GM23248 (cell line): ENCODE measurements at places on chromosomes 7 and 10.

DNA sequence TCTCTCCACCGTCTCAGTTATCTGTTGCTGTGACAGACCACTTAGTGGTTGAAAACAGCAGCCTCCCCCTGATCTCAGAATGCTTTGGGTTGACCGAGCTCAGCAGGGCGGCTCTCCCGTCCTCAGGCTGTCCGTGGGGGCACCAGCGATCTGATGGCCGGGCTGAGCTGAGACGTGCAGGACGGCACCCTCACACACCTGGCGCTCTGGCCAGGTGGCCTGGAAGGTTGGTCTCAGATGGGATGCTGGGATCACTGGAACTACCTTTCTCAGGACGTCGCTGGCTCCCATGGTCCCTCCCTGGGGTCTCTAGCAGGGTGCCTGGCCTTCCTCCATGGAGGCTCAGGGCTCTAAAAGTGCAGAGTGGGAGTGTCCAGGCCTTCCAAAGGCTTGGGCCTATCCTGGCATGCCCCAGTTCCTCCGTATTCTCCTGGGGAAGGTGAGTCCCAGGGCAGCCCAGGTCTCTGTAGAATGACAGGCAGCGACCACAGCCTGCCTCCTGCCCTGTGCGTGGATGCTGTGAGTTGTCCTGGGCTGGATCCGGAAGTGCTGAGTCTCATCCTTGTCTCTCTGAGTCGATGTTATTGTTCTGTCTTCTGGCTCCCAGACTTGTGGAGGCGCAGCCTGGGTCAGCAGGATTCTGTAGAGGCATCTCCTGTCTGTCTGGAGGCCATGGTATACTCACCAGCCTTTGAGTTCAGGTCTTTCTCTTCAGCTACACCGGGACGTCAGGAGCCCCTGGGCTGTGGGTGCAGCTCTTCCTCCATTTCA lies 12.2 kb upstream of the PWWP2B start:
- peak; percentile 27 for DNase-seq

DNA sequence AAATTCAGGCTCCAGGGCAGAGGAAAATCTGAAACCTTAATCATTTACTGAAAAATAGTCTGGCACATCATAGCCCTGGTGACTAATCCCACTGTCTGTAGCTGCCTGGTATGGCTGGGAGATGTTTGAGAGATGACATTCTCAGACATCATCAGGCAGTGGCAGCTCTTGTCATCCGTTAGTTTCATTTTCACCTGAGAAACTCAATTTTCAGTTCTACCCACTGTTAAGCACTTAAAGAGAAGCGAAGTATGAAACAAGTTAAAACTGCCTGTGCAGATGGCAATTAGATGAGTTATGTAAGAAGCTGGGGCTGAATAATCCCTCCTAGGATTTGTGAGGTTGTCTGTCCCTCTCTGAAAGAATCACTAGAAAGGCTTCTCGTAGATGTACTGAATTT lies 150.2 kb downstream of the NSUN6 start:
- DNase-seq: peak; percentile 69

DNA sequence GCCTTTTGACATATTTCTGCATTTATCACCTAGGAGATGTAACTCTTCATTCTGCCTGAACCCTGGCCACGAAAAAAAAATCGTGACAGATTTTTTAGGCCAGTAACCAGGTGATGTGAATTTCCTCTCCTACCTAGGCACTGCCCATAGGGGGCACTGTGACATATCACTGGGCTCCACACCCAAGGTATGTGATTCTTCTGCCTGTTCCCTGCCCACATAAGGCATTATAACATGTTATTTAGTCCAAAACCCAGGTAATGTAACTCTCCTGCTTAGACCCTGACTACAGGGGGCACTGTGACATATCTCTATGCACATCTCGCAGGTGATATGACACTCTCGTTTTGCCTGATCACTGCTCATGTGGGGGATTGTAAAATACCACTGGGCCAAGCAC lies 29.5 kb upstream of the ZNF107 start:
- no peak for DNase-seq

DNA sequence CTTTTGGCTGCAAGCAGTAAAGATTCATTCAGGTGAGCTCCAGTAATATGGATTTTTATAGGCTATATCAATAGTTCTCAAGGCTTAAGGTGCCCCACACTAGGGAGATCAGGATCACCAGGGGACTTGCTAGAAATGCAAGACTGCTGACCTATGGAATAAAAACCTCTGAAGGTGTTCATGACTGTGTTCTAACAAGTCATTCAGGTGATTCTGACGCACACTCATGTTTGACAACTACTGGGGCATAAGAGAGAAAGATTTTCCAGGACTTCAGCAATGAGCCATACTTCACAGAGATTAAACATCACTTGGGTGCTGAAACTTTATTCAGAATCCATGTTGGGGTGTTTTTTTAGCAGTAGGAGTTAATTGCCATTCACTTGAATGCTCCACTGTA lies 4.8 kb upstream of the TAS2R38 start:
- DNase-seq: no peak

DNA sequence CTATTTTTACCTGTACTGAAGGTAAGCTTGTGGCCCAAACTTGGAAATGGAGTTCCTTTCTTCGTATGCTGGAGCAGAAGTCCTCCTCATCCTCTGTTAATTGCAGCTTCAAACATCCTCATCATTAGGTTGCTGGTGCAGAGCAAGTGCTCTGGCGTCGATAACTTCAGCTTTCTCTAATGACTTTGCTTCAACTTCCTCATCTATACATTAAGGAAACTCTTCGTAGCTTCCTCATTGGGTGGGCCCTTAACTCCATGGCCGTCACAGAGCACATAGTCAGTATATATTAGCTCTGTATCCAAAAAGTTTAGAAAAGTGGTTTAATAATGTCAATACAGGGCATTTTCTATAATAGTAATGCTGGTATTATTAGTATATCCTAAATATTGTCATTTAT lies 447.7 kb downstream of the SUGCT start:
- DNase-seq: no peak

DNA sequence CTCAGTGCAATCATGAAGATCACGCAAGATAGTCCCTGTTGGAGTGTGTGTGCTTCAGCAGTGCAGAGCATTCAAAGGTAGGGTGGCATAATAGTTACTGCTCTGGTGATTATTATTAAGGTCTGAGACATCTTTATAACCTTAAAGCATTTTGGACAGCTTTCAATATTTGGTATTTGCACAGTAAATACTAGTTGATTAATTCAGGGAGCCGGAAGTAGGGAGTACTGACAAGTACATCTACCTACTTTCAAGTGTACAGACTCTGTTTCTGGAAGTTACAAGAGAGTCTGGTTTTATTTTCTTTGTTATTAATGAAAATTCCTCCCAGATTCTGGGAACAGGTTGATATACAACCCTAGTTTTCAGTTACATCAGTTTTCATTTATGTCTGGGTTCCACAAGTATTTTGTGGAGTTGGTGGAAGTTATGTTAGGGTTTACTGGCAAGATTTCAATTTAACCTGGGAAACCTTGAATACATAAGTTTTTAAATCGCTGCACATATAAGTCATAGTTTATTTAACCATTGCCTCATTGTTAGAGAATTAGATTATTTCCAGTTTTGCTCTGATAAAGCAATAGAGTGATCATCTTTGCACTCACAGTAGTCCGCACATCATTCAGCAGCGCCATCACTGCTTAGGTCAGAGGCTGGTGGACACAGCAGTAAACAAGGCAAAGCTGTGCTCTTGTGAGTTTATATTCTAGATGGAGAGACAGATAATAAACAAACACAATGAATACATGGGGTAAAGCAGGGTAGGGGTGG lies 366.6 kb downstream of the REEP3 start:
- no peak for DNase-seq

- DNase-seq: no peak
Measured at GRCh38 chr7:106488465-106488864, 172.5 kb downstream of the CCDC71L start.

- DNase-seq: no peak
Measured at GRCh38 chr7:1844951-1845390, 174.9 kb downstream of the ELFN1 start.

DNA sequence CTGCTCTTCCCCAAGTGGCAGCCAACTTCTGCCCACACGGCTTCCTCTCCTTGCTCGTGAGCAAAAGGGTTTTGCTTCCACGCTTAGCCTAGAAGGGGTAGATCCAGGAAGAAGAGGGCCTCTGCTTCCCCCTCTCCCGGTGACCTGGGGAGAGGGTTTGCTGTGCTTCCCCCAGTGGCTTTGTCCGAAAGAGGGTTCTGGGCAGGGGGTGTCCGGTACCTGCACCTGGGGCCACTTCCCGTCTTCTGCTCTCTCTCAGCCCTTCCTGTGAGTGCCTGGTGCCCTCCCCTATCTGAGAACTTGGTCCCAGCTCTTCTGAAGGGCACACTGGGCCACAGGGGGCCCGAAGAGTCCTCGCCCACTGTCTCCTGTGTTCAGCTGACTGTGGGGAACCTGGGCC lies 11.3 kb downstream of the JAKMIP3 start:
- no peak for DNase-seq

GRCh38 chr7:22561321-22561811 lies 61.4 kb upstream of the STEAP1B start:
- peak; percentile 100 for DNase-seq

GRCh38 chr7:131602994-131603372 lies 46.6 kb upstream of the PODXL start:
- DNase-seq: peak; percentile 48

- DNase-seq: peak; percentile 93
Measured at GRCh38 chr7:32905175-32905662, 13.7 kb upstream of the KBTBD2 start.

DNA sequence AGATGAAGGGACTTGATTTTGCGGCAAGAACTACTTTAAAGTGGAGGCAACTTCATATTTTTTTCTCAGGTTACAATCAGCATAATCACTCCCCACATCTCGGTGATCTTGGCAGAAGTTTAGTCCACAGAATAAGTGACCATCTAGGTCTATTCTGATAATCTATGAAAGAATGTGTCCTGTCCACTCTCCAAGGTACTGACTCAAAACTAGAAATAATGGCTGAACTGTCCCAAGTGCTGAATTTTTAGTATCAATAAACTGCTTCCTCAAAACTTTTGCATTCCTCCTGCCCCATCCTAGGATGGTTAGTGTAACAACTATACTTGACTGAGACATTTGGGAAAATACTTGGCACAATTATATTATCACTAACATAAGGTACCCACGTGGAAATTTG lies 10.9 kb upstream of the CHRM2 start:
- DNase-seq: peak; percentile 61

- no peak for DNase-seq
Measured at GRCh38 chr7:28706584-28706983, 251.5 kb downstream of the TRIL start.

- peak; percentile 63 for DNase-seq
Measured at GRCh38 chr10:23081221-23081750, 14.1 kb upstream of the MSRB2 start.

DNA sequence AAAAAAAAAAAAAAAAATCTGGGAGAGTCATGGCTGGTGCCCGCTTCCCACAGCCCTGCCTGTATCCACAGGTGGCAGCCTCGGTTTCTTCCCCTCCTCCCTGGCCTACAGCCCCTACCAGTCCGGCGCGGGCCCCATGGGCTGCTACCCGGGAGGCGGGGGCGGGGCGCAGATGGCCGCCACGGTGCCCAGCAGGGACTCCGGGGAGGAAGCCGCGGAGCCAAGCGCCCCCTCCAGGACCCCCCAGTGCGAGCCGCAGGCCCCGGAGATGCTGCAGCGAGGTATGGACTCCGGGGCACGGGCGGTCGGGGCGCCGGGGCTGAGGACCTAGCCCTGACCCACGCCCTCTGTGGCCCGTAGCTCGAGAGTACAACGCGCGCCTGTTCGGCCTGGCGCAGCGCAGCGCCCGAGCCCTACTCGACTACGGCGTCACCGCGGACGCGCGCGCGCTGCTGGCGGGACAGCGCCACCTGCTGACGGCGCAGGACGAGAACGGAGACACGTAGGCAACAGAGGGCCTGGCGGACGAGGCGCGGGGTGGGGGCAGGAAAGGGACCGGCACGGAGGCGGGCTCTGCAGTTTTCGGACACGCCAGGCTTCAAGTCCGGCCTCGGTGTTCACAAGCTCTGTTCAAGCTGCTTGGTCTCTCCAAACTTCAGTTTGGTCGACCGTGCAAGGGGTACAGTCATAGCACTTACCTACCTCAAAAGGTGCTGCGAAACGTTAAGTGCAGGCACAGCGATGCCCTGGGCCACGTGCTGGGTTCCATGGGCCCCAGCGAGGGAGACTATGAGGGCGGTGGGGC lies 3.9 kb downstream of the NFKB2 start:
- DNase-seq: peak; percentile 93

DNA sequence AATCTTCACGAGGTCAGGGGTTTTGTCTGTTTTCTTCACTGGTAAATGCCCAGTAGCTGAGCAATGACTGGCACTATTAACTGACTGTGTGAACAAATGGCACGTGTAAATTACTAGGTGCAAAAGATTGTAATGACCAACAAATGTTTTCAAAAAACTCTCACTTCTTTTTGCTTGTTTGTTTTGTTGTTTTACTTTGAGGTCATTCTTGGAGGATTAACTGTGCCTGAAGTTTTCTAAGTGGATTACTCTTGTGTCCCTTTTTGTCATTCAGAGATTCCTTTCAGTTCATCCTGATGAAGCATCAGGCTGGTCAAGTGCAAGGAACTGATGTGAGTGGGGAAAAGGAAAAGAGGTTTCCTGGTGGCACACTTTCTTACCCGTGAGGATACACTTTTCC lies 74.4 kb upstream of the PPP1R3C start:
- no peak for DNase-seq

DNA sequence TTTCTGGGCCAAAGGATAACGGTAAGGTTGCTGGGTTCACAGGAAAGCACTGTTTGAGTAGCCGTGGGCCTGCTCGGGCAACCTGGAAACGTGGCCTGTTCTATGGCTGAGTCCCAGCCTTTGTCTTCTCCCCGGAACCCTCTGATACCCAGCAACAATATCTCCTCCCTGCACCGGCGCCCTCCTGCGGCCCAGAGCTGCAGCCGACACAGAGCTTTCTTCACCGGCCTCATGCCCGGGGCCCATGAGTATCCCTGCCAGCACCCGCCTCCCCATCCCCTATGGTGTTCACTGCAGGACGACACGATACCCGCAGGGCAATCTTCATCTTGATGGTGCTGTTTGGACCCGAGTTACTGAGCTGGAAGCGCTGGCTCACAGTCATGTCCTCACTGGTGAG lies 38.6 kb upstream of the NCAPG2 start:
- no peak for DNase-seq

DNA sequence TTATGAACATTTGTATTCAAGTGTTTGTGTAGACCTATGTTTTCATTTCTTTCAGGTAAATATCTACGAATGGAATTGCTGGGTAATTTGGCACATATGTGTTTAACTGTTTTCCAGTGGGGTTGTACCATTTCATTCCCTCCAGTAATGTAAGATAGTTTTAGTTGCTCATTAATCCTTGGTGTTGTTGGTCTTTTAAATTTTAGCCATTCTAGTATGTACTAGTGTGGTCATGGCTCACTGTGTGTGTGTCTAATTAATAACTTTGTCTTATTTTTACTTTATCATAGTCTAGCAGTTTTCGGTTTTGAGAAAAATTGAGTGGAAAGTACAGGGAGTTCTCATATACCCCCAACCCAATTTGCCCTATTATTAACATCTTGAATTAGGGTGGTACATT lies 278.8 kb downstream of the CAMK1D start:
- DNase-seq: no peak
